ENCODE measurements at places on chromosomes 2 and 18. TPM values are rescaled to one million over a fixed set of nuclear protein-coding genes. Genes with fewer than 3 reads are reported as not detected.

DNA sequence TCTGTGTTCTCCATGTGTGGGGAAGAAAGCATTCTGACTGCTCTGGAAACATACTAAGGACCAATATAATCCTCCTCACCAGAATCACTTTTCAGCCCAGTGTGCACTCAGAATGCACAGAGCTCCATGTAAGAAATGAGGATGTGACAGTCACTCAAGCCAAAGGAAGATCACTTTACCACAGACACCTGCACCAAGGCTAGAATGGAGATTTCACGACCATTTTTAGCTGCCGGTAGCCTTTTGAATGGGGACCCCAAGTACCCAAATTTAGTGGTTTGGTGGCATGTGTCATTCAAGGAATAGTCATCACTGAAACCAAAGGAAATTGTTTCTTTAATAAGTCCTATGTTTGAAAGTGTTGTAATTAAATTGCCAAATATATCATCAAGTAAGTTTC lies 613.2 kb upstream of the ACVR2A start:
- DNase-seq, result no peak

DNA sequence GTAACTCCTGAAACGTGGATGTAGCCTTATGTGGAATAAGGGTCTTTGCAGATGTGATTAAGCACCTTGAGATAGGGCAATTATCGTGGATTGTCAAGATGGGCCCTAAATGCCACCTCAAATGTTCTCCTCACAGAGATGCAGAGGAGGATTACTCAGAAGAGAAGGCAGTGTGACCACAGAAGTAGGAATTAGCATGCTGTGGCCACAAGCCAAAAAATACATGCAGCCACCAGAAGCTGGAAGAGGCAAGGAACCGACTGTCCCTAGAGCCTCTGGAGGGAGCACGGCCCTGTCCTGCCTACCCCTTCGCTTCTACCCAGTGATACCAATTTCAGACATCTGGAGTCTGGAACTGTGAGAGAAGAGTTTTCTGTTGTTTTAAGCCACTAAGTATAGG lies 47.3 kb upstream of the MGAT5 start:
- no peak for DNase-seq

GRCh38 chr2:17190527-17190926 lies 327.7 kb downstream of the RAD51AP2 start:
- no peak for DNase-seq

- no peak for DNase-seq
Measured at GRCh38 chr2:66526180-66526579, 91.3 kb downstream of the MEIS1 start.

- no peak for DNase-seq
Measured at GRCh38 chr18:45012286-45012685, 331.6 kb downstream of the SETBP1 start.

GRCh38 chr2:63866009-63866709 lies 24.5 kb downstream of the UGP2 start:
- no peak for DNase-seq

SLC19A3 gene
- not detected for total RNA-seq

DNA sequence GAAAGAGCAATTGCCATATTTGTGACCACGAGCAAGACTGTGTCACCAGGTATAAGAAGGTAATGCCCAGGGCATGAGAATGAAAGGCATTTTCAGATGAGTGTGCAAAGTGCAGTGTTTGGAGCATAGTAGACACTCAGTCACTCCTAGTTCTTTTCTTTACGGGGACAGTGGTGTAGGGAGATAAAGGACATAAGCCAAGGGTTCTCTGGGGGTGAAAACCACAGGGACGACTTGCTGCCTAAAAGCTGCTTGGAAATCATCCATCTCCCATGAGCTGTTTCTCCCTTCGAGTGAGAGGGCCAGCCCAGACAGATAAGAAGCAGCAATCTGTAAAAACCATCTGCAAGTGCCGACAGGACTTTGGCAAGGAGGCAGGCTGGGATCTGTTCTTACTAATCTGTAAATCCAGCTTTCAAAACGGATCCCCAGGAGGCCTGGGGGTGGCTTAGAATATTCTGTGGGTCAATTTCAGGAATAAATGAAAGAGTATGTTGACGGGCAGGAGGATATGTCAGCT lies 221.6 kb downstream of the LPIN1 start:
- no peak for DNase-seq

DNA sequence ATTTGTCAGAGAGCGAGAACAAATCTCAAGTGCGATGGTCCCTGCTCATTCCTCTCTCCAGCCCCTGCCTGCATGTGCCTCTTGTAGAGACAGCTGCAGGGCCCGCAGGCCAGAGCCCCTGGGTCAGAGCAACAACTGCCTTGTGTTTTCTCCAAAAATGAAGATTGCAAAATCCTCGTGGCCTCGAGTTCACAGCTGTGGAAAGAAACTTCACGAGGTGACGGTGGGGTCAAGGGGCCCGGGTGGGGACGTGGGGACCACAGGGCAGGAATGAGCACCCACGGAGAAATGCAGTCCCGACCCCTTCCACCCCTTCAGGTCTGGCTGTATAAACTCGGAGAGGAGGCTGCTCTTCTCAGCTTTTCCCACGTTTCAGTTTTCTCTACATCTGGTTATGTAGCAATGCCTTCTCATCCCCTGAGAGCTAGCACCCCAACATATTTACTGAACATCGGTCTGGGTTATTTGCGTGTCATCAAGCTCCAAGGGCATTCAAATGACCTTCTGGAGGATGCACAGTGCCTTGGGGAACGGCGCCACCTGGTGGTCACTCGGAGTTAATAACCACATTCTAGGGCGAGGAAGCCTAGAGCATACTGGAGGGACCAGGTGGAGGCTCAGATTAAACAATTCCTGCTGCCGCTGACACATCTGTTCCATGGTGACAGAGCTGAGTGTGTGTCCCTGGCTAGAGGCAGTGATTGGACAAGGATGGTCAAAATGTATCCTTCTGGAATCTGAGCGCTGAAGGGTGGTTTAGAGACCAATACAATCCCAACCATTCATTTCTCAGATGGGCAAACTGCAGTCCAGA lies 91.4 kb upstream of the CYRIA start:
- DNase-seq, result peak; percentile 89

GRCh38 chr2:71674158-71674851 lies 220.9 kb downstream of the DYSF start:
- no peak for DNase-seq

- no peak for DNase-seq
Measured at GRCh38 chr18:40109252-40110049, 1845.6 kb upstream of the PIK3C3 start.
